HS-27A (cell line): ENCODE measurements at places on chromosomes 2 and 18.

DNA sequence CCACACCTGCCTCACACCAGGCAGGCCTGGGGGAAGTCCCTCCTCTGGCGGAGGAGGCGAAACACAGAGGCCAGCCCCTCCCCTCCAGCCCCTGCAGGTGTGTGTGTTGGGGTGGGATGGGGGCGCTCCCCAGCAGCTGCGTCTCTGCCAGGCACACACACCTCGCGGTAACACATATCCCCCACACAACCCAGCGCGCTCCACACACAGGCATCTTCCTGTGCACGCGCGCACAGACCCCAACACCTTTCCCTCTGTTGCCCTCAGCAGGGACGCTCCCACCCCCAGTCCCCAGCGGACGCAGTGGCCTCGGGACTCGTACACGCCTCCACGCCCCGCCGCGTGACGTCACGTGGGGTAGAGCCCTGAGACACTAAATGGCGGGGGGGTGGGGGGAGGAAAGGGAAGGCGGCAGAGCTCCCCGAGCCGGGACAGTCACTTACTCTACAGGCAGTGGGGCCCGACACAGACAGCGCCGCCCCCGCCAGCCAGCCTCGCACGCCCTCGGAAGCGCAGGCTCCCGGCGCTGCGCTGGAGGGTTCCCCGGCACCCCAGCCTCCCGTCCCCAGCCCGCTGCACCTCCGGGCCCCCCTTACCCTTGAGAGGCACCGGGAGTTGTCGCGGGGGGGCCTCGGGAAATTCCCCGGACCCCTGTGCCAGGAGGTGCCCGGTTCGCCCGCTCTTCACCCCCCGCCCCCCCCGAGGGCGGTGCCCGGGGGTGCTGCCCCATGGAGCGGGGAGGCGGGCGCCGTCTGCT lies at the start of gene WNT10A:
TSS of gene WNT10A (plus strand) at position 751 of the 757 bp plus-strand sequence. CDS start 144 bp downstream, outside the sequence.
- DNase-seq = no peak

GRCh38 chr2:62704654-62705006 lies 883 bp upstream of the EHBP1 start:
- DNase-seq = no peak

GRCh38 chr2:27320958-27321543 lies 1.8 kb downstream of the MPV17 start:
- peak; percentile 86 for DNase-seq

DNA sequence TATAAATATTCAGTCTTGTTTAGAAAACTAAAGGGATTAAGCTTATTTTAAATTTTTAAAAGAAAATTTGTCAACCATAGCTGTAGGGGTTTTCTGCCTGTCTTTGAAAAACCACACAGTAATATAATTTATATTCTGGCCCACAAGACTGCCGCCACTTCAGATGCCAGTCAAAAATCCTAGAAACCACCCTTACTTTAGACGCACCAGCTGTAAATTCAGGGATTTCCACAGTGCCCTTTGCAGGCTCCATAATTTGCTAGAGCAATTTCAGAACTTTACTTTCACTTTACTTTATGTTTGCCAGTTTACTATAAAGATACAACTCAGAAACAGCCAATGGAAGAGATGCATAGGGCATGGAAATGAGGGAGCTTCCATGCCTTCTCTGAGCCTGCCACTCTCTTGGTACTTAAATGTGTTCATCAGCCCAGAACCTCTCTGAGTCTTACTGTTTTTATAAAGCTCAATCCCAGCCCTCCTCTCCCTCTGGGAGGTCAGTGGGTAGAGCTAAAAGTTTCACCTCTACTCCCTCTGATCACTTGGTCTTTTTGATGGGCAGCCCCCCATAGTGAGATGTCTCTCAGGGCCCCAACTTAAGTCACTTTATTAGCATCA lies 63.3 kb downstream of the KYNU start:
- DNase-seq = no peak

GRCh38 chr2:190683802-190684201 lies 34.9 kb downstream of the NAB1 start:
- DNase-seq = no peak

DNA sequence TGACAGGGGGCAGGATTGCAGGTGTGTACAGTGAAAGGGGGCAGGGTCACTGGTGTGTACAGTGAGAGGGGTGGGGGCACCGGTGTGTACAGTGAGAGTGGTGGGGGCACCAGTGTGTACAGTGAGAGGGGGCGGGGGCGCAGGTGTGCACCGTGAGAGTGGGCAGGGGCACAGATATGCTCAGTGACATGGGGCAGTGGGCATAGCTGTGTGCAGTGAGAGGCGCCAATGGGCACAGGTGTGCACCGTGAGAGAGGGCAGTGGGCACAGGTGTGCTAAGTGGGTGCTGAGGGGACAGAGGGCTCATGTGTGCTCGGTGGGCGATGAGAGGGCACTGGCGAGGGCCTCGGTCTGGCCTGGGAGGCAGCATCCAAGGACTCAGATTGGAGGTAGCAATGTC lies 63.0 kb downstream of the GREB1 start:
- no peak for DNase-seq

GRCh38 chr18:31819106-31819924 lies 58.6 kb upstream of the SLC25A52 start:
- DNase-seq = no peak

- DNase-seq = no peak
These were observed 236.8 kb upstream of the TNP1 start for GRCh38 chr2:217096474-217097225.

DNA sequence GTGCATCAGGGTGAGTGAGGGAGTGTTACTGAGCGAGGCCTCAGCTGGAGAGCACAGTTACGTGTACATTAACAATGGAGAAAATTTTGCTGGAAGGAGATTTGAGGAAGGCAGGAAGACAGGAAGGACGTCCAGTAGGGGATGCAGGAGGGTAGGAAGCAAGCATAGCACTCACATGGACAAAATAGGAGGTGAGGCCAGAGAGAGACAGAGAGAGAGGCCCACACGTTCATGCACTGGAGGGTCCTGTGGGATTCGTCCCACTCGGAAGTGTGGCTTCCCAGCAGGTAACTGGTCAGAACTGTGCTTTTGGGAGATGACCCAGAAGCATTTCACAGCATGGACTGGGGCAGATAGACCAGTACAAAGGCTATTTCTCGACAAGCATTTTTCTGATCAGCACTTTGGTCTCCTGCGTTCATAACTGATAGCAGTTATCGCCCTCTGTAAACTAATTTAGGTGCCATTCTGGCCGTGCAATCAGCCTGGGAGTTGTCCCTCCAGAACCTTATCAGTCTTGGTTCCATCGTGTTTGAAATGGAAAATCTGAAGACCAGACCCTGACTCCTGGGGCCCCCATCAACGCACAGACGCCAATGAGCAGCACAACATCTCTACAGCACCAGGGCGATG lies 5.7 kb downstream of the LCT start:
- no peak for DNase-seq

DNA sequence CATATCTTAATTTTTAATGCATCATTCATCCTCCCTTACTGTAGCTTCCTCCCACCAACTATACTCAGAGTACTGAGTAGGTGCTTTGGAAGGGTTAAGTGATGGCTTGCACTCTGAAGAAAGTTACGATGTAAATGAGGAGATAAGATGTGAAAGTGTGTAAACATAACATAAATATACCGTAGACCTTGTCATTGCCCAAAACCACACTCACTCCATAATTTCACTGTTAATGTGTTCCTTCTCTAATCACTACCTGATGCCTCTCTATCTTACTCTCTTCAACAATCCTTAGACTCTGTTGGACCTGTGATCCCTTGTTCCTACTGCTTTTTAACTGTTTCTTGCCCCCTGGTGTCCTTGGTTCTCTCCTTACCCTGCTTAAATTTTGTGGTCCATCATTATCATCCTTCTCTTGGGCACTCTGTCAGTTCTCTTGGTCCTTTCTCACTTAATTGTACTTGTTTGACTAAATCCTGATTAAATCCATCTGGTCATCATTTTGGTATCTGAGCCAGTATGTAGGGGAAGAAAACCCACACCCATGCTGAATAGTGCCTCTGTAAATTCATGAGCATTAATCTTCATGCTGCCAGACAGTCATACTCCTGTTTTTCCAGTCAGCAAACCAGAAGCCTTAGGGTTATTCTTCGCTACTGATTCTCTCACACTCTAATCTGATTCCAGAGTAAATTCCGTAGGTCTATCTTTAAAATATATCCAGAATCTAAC lies 45.0 kb downstream of the PMS1 start:
- DNase-seq = no peak

- peak; percentile 75 for DNase-seq
These were observed 1.8 kb downstream of the SCN9A start for GRCh38 chr2:166373951-166374350.

GRCh38 chr2:135607561-135607960 lies 76.3 kb downstream of the R3HDM1 start:
- DNase-seq = no peak

- DNase-seq = no peak
These were observed 151.8 kb downstream of the ANKRD30BL start for GRCh38 chr2:132009874-132010521.

DNA sequence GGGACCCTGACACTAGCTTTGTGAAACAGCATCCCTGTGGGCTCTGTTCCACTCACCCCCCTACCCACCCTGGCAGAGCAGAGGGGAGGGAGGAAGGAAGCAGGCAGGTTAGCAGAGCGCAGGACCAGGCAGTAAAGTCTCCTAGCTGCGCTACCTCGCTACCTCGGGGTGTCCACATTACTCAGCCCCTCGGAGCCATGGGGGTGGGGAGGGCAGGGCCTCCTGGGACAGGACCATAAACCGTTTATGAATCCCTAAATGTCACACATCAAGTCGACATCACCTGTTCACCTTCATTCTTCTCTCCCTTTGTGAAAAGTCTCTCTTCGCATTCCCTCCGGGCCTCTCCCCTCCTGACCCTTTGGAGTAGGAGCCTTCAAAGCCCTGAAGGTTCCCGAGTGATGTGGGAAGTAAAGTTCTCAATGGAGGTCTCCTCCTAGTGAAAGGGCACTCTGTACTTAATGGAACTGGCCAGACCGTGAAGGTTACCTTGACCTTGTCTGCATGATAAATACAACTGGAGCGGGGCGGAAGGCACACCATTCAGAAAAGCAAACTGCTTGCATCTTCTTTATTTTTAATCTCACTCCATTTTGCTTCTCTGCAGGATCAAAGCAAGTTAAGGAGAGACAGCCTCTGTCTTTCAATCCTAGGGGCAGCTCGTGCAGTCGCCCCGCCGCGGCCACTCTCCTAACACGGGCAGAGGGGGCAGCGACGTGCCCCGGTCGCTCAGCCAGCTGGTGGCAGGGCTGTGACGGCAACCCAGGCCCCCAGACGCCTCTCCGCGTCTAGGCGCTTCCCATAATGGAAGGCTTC lies 23.7 kb upstream of the SMAD7 start:
- DNase-seq = no peak

GRCh38 chr2:8234253-8234652 lies 447.6 kb upstream of the ID2 start:
- DNase-seq = no peak

DNA sequence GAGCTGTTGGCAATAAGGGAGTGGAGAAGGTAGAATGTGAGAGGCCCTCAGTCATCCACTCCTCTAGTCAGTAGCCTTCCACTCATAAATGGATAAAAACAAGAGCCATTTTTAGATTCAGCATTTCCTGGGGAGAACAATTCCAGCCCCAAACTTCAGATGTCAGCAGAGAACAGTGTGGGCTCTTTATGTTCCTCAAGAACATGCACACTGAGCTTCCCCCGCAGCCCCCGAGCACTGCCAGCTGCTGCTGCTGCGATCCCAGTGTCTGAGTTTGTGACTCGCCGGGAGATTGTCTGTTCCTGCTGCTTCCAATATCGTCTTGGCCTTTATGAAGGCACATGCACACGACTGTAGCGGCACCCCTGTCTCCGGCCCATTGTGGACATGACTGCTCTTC lies 143.7 kb upstream of the CTNNA2 start:
- no peak for DNase-seq

DNA sequence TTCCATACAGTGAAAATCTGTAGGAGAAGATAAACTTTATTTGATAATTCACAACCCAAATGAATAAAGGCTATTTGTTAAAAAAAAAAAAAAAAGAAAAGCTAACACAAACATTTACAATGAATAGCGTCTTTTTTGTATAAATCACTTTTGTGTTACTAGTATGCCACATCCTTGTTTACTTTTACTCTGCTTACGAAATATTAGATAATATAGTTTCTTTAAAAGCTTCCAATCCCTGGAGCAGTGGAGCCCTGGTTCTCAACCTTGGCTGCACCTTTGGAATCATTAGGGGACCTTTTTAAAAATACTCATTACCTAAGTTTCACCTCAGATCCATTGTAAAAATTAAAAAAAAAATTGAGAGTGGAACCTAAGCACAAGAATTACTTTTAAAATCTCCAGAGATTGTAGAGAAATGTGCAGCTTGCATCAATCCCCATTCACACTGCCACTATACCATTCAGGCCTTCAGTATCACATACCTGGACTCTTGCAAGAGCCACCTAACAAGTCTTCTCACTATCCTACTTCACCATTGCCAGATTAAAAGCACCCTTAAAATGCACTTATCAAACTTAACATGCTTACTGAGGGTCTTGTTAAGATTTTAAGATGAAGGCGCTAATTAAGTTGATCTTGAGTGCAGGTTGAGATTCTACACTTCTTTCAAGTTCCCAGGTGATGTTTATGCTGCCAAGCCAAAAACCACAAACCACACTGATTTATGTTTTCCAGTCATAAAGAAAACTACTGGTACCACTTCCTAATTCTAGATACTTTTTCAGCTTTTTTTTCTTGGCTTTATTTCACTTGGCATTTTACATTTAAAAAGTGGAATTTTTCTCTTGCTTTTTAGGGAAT lies 59.7 kb upstream of the ZC3H15 start:
- DNase-seq = no peak

GRCh38 chr18:80187956-80188642 lies 59.2 kb downstream of the PARD6G start:
- no peak for DNase-seq

- DNase-seq = no peak
These were observed 44.9 kb downstream of the TMEM37 start for GRCh38 chr2:119476301-119477112.

GRCh38 chr2:105834931-105835330 lies 90.2 kb downstream of the NCK2 start:
- DNase-seq = no peak
